Caudate nucleus (tissue), 63 donors: ENCODE measurements at places on chromosomes 2 and 18.

DNA sequence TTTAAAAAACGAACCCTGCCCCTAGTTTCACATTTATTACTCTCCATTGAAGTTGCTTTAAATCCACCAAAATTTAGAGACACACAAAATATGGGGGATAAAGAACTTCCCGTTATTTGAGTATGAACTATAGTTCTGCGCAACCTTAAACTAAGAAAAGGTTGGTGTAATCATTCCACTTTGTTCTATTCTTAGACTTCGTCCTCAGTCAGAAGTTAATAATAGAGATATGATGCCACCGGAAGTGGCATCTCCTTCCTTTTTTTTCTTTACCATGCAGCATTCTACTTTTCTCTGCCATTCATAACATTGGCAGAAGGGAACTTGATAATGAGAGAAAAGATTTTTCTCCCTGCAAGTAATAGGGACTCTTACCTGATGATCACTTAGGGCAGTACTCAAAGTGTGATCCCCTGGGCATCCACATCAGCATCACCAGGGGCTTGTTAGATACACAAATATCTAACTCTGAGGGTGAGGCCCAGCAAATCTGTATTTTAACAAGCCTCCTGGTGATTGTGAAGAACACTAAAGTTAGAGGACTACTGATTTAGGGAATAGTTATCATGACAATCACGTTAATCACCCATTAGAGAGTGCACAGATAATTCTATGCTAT, 147.7 kb upstream of the DTNA start:
- DNase-seq: no peak

- no peak for DNase-seq
Observed at GRCh38 chr2:100893392-100894104, 73.6 kb downstream of the NPAS2 start.

GRCh38 chr18:32920796-32921787, 148.3 kb upstream of the KLHL14 start:
- DNase-seq: no peak

DNA sequence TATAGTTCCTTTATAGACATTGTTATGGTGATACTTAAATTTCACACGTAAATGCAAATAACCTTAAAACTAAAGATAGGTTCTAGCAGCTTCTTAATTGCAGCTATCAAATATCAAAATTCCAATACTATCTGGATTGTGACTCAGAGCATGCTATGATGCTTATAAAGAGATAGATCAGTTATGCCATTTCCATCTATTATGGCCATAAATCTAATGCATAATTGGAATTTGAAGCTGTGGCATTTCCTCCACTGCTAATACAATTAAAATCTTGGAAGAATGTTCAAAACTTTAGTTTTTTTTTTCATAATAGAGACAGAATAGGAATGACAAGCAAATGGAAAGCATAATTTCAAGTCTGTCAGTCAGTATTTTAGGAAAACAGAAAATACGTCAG, 220.8 kb upstream of the GALNT5 start:
- no peak for DNase-seq

DNA sequence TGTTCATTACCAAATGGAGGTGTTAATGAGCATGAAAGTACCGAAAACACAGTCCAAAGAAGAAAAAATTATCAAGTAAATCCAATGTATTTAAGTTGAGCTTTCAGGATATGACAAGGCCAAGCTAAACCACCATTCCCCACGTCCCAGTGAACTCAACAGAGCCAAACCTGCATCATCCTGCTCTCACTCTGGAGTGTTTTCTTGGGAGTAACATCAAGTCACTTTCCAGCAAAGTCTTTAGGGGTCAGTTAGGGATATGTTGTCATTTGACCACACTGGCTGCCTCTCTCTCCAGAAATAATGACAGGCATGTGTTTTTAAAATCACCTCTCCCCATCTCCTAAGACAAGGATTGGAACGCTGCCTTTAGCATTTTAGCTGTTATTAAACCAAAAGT, 140.5 kb downstream of the SRBD1 start:
- no peak for DNase-seq

DNA sequence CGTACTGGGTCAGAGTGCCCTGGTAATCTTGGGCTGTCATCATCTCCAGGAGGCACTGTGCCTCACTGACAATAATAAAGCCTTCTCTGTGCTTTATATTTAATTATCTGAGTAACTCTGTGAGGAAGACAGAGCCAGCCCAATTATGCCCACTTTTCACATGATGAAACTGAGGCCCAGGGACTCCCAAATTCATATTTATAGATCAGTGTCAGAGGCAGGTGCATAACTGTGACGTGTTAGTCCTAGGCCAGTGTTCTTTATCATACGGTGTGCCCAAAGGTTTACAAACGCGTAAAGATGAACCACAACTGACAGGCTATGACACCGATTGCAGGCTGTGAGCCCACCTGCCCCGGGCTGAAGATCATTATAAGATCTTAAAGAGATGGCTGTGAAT, 65.4 kb downstream of the XDH start:
- no peak for DNase-seq

DNA sequence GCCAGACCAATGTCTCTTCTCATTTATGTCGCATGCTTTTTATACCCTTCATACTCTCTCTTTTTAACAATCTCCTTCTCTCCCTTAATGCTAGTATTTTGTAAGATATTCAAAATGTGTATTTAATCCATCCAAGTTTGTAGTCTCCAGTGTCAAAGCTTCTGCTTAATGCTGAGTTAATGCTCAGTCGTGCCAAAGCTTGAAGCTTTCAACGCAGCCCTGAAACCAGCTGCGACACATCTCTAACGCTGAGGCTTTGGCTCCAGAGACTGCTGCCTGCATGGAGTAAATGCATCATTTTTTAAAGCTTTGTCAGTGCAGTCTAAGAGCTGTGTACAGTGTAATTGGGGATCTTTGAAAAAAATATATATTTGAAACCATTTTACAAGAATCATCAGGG, 2108.8 kb upstream of the PIK3C3 start:
- no peak for DNase-seq

- DNase-seq: no peak
Observed at GRCh38 chr18:25827961-25828561, 262.4 kb downstream of the SS18 start.

GRCh38 chr2:149808556-149808955, 221.0 kb upstream of the MMADHC start:
- no peak for DNase-seq

GRCh38 chr2:227480528-227480927, 8.6 kb downstream of the AGFG1 start:
- no peak for DNase-seq

DNA sequence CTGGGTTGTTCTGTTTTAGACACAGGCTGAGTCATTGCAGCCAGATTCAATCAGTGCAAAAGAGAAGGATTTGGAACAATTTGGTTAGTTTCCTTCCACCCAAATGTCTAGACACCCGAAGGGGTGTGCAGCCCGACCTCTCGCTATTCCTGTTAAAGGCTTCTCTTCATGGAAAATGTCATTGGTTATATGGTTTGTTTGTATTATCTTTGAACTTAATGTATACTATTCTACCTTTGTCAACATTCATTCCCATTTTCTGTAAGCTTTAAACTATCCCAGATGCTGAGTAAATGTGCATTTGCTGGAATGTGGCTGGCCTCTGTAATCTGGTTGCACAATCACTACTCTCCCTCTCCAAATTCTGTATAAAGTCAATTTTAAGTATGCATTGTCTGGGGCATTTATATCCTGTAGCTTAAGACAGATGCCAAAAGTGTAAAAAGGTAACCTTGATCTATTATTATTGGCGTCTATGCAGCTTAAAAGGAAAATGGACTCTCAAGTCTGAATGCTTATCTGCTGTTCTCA, 80.4 kb upstream of the RND3 start:
- no peak for DNase-seq

DNA sequence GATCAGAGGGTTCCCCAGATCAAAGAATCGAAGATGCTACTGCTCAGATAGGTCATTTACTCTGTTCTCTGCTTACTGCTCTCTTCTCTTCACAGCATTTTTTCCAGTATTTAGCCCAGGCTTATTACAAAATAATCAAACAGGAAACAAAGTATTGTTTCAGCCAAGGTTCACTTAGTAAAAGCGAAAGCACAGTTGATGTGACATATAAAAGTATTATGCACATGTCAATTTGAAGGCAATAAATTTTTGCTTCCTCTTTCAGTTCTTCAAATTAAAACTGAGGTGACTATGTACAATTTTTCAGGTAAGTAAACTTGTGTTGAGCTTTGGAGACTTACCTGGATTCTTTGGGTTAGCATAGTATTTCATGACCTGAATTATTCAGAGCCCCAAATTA, 262.8 kb upstream of the CHST9 start:
- no peak for DNase-seq

DNA sequence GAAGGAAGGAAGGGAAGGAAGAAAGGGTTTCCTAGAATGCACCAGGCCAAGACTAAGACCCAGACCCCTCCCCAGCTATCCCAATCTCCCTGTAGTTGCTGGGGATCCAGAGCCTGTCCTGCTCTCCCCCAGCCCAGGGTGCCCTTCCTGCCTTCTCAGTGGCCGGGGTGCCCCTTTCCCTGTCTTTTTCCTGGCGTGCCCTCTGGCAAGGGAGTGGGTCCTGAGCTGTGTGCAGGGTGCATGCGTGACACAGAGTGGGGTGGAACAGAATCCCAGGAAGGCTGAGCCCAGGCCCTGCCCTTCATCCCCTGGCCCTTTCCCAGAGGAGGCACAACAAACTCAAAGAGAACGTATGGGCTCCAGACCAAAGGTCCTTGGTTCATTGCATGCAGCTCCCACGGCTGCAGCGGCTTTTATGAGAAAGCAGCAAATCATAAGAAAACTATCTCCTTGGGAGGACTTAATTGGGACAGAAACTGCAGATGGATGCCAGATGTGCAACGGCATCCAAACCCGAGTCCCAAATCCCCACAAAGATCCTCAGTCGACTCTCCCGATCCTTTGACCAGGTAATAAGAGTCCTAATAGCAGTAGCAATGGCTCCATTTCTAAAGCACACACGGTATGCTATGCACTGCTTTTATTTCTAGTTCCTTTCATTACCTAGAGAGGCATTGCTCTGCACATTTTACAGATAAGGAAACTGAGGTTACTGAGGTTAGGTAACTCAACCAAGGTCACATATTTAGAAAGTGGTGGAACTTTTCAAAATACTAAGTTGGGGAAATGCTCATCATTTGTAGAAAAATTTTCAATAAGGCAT, 12.7 kb upstream of the ARID5A start:
- no peak for DNase-seq

DNA sequence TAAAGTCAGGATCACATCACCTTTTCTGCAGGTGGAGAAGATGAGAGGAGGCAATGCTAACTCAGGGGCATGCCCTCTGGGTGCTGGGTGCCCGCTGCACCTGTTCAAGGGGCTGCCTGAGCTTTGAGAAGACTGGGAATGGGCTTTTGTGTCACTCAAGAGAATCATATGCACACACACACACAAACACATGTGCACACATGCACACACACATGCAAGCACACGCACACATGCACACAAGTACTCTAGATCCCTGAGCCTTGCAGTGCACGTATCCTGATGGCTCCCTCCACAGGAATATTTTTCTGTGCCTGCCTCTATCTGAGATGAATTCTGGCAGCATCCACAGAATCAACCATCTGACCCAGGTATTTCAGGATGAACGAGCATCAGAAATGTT, 110.0 kb upstream of the TEX51 start:
- DNase-seq: no peak

- DNase-seq: no peak
Observed at GRCh38 chr2:176260689-176261088, 8.6 kb upstream of the MTX2 start.

DNA sequence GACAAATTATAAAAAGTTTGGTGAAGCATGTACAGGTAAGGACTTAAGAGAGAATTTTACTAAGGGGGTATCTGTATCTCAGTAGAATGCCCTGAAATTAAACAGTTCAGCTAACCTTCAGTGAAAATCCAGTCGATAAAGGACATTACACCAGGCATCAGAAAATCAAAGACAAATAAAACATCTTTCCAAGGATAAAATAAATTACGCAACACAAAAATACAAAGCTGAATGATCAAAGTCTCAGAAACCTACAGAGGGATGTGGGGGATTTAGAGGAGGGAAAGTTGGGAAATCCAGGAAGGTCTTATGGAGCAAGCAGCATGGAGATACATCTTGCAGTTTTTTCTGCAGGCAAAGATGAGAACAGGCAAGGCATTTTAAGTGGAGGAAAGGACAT, 384.1 kb downstream of the TNS1 start:
- DNase-seq: no peak

- DNase-seq: no peak
Observed at GRCh38 chr2:154032220-154032619, 160.5 kb downstream of the GALNT13 start.

DNA sequence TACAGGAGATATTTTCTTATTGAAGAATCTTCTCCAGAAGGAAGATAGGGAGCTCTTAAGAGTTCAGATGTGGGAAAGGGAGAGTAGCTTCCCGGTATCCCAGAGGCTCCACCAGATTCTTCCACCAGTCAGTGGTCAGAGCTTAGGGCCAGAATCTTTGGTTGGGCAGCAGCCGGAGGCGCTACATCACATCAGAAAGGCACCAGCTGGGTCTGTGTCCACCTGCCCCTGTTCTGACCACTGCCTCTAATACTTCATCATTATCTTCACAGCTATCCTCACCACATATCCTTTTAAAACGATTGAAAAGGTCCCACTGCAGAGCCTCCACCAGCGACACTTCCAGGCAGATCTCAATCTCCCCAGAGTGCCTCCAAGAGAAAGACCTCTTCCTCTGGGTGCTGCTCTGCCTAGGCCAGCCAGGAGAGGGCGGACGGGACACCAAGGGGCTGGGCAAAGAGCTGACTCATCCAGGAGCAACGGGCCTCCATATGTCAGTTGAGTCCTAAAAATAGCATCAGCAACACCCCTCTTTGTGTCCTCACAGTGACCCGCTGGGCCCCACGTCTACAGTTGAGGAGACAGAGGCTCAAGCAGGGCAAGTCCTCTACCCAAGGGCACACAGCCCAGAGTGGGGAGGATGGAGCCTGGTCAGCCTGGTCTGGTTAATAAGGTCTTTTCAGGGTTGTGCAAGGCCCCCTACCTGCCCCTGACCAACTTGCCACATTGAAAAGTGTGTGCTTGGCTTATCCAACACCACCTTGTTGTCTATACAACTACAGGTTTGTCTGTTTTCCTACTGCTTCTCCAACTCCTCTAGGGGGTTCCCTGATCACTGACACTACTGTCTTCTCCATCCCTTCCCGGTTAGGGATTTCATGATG, 81.2 kb downstream of the ADD2 start:
- DNase-seq: no peak

GRCh38 chr2:112706170-112706664, 14.6 kb upstream of the NT5DC4 start:
- DNase-seq: no peak

- no peak for DNase-seq
Observed at GRCh38 chr2:69010437-69011194, 2.4 kb upstream of the ANTXR1 start.

GRCh38 chr2:57880446-57880845, 166.2 kb upstream of the VRK2 start:
- DNase-seq: no peak

DNA sequence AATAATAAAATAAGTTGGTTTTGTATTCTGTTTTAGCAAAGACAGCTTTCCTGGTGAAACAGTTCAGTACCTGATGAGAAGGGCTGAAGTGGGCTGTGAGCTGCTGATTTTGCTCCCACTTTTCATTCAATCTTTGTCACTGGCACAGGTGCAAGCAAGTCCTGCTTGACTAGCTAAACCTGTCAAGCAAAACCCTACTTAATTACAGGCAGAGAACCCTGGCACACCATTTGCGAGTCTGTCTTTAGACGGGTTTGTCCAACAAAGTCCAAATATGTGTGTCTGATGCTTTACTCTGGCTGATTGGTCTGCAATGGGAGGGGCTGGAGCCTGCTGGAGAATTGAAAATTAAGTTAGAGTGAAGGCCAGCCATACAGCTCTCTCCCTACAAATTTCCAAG, 267.2 kb downstream of the EPHA4 start:
- DNase-seq: no peak

- no peak for DNase-seq
Observed at GRCh38 chr2:144151851-144152250, 368.1 kb downstream of the ZEB2 start.
